ENCODE measurements at places on chromosomes 5 and 9.

GRCh38 chr5:112106878-112107277 is 312.2 kb downstream of the EPB41L4A start:
- DNase-seq = no peak

DNA sequence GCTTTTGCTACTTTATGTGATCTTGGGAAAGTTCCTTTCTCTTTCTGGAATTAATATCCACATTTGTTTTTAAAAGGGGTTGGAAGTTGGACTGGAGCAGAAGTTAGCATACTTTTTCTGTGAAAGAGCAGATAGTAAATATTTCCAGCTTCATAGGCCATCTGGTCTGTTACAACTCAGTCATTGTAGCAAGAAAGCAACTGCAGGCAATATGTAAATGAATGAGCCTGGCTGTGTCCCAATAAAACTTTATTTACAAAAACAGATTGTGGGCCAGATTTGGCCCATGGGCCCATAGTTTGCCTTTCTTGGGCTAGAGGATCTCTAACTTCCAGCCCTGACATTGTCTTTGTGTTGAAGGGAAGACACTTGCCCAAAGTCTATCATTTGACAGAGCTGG is 104.4 kb downstream of the ACTL7B start:
- DNase-seq = no peak

DNA sequence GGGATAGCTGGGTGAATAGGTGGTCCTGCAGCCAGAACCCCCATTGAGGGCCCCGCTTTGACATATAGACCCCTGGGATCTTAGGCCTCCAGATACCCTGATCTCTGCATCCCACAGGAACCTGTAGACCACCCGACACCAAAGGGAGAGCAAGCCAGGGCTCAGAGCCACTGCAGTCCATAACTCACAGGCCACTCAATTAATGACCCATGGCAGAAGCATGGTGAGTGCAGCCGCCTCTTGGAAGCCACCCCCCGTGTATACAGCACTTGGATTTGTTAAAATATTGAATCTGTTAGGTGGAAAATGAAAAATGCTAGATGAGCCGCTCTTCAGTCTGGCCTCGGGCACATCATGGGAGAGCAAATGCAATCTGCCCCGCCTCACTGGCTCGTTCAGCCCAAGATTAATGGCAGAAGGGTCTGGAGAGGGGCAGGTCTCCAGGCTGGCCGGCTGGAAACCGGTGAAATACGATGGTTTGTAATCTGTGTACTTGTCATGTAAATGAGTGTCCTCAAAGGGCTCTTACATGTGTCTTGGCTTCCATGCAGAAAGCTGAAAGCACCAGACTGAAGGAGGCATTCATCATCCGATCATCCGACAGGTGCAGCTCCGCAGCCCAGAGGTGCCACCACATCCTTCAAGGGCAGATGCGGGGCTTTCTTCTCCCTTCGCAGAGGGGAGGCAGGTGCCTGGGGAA is 111.3 kb downstream of the OLFM1 start:
- DNase-seq = no peak

DNA sequence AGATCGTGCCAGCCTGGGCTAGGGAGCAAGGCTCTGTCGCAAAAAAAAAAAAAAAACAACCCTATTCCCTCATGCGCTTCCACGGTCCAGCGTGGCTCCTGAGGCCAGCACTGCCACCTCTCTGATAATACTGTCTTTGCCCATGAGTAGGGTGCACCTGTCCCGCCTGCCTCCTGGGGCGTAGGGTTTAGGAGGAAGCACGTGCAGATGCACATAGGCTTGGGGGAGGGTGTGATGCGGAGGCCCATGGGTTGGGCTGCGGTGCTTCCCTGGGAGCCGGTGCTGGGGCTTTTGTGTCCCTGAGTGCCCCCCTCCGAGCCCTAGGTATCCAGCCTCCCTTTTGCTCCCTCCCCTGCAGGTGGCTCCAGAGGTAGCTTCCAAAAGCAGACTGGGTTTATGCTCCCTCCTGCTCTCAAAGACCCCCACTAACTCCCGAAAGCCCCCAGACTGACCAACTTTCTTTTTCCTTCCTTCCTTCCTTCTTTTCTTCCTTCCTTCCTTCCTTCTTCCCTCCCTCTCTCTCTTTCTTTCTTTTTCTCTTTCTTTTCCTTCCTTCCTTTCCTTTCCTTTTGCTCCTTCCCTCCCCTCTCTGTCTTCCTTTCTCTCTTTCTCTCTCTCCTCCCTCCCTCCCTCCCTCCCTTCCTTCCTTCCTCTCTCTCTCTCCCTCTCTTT is 12.8 kb downstream of the FGFR4 start:
- DNase-seq = no peak

DNA sequence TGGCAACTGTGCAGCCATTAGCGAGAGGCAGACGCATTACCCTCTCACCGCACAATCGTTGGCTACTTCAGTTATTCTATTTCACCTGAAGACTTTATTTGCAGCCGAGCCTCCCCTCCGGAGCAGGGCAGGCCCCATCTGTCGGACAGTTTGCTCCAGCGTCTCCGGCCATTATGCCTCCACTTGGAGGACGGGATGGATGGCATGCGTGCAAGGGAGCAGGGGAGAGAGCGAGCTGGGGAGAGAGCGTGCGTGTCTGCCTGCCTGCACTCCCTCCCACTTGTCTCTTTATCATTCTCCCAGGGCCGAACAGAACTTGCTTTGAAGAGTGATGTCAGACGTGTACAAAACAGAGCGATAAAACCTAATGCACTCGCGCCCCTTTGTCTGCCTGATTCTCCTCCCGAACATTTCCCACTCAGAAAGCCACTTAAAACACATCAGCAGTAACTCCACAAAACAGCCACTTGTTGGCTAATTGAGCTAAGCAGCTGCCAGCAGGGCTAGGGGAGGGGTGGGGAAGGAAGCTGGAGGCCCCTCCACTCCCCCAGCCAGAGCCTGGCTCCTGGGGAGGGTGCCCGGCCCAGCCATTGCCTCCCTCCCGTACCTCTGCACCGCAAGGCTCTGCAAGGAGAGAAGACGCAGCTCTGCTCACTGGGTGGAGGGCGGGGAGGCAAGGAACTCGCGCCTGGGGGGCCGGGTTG is 43.4 kb upstream of the FUBP3 start:
- DNase-seq = no peak

DNA sequence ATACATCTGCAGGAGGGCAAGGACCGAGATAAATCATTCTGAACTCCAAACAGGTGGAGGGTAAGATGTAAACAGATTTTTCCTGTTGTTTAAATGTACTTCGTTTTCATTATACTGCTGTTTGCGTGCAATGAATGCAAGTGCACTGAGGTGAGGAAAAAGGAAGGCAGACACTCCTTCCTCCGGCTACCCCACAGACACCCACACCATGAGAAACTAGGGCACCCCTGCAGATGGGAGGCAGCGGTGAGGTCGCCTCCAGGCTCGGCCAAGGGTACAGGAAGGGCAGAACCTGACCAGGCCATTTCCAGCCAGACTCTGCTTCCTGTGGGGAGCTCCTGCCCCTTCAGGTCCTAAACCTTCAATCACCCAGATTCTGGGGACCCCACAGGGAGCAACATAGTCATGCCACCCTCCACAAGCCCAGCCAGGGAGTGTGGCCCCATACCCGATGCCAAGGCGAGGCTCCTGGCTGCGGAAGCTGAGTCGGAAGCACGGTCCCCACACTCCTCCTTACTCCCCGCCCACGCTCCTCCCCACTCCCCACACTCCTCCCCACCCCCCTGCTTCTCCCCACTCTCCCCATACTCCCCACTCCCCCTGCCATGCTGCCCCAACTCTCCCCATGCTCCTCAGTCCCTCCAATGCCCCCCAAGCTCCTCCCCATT is 37.1 kb downstream of the VAV2 start:
- DNase-seq = no peak

Data from C1 segment of cervical spinal cord (tissue), 14 donors.